ENCODE measurements at places on chromosomes 13 and 19.
A peak's percentile ranks its signal among the peaks of the same experiment; 100 is the strongest.

GRCh38 chr19:31617010-31617585 is 267.9 kb upstream of the TSHZ3 start:
- no peak for DNase-seq

- peak; percentile 46 for DNase-seq
These were observed 209.1 kb upstream of the STARD13 start for GRCh38 chr13:33494596-33495204.

DNA sequence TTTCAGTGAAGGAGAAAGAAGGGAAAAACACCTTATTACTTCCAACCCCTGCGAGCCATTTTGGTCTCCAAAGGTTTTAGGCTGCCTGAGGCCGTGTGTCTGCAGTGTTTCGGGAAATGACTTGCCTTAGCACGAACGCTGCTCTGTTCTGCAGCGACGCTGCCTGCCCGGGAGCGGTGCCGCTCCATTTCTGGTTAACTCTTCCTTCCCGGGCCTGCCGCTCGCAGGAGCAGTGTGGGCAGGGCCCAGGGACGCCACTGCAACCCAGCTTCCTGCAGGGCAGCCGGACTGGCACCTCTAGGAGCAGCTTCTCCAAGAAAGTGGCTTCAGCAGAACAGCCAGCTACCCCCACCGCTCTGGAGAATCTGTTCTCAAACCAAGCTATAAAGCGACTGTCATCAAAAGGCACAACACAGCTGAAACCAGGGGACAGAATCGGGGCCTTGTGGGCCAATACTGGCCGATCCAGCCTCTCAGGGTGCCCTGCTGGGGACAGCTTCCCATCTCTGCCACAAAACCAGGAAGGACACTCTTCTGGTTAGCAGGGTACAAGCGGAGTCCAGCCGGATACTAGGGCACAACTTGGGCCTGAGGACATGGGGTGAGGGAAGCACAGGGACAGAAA is 72.2 kb downstream of the KCTD15 start:
- DNase-seq, result no peak

- no peak for DNase-seq
These were observed 221.3 kb downstream of the NHLRC3 start for GRCh38 chr13:39259371-39260140.

DNA sequence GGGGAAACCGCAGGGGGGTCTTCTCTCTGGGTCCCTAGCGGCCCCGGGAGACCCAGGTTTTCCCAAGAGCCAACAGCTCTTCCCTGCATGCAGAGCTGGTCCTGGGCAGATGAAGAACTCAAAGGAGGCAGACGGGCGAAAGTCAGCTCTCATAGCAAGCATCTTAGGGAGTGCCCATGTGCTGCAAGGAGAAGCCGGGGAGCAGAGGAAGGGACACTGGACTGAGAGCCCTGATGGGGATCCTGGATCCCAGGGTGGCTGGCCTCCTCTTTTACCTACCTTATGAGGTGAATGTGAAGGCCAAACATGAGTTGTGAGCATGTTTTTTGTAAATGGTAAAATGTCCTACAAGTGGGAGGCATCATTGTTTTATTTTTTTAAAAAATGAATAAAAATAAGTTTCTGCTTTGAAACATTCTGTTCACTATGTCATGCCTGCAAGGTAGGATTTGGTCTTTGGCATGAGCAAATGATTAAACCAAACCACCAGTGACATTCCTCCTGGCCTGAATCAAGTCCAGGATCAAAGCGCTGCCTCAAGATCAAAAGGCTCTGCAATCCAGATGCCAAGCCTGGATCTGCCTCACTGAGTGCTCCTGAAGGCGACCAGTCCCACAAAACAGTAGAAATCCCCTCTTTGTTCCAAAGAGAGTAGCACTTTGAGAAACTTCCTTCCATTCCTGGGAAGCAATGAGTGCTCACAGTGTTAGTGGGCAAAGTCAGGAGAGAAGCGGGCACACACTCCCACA is 92.2 kb upstream of the SERP2 start:
- no peak for DNase-seq

DNA sequence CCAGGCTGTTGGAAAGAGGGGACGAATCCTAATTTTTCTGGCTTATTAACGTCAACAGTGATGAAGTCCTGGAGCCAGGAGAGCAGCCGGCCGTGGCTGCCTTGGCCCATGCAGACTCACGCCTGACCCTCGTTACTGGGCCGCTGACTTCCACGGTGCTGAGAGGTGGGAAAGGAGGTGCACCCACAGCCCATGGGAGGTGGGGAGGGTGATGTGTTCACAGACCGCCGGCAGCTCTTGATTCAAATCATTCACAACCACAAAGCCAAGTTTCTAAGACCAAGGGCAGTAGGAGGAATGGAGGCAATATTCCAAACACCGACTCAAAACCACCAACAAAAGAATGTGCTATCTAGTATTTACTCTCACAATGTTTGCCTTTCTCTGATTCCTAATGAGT is 24.3 kb downstream of the COL4A2 start:
- DNase-seq, result no peak

DNA sequence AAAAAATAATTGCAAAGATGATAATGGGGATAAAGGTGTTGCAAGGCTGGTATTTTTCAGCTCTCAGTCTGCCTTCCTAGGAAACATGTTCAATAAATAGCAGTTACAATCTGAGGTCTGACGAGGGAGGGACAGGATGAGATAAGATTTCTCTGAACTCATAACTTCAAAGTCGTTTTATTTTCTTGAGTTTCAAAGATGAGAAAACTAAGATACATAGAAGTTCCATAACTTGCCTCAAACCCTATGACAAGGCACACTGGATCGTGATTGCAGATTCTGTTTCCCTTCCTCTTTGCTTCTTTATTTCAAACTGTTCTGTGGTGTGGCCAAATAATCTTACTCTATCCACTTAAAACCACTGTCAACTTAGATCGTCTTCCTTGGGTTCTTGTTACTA is 327.2 kb downstream of the GPC5 start:
- DNase-seq, result no peak

GRCh38 chr13:36997716-36998427 is 1.3 kb downstream of the ALG5 start:
- DNase-seq, result no peak

GRCh38 chr19:45878043-45878794 is 7.7 kb downstream of the IRF2BP1 start:
- no peak for DNase-seq

DNA sequence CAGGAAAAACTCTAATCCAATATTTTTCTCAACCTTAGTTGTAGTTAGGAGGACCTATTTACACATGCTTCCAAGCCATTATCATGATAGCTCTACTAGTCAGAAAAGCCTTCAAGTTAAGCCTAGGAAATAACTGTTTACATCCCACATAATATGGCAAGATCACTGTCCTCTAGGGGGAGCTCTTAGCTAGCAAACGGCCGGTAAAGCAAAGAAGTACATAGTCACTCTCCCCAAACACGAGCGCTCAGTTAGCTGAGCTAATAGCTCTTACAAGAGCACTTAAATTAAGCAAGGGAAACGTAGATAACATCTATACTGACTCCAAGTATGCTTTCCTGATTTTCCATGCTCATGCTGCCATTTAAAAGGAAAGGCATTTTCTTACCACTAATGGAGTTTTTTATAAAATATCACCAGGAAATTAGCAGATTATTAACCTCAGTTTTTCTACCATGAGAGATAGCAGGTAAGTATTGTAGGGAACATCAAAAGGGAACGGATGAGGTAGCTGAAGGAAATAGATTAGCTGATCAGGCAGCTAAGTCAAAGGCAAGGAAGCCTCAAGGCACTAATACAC is 100.6 kb upstream of the PABPC3 start:
- peak; percentile 20 for DNase-seq

DNA sequence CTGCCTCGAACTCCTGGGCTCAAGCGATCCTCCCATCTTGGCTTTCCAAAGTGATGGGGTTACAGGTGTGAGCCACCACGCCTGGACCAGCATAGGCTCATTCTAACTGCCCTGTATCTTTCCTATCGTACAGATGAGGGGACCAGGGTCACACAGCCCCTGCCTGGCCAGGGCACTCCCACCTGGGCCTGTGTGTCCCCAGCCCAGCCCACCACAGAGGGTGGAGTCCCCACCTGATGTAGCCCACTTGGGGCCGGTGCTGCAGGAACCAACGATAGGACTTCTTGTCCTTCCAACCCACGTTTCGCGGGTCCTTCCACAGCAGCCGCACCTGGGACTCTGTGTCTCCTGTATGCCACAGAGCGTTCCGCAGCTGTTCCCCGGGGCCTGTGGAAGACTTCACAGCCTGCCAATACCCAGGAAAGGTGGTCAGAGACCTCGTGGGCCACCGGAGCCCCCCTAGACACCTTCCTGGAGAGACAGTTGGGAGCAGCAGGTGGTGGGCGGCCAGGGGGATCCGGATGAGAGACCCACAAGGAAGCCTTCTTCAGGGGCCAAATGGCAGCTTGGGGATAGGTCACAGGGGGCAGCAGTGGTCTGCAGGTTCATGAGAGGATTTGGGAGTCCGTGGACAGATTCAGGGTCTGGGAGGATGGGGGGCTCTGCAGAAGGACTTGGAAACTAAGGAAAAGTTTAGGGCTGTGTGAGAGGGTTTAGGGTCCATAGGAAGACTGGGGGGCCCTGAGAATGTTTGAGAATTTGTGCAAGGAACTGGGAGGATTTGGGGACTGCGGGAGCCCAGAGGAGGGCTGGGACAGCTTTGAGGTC is 6.9 kb downstream of the COMP start:
- no peak for DNase-seq

- DNase-seq, result no peak
These were observed 24.7 kb upstream of the ZC3H13 start for GRCh38 chr13:46077265-46077664.

- DNase-seq, result no peak
These were observed 55.4 kb downstream of the KDM4B start for GRCh38 chr19:5024282-5024681.

- DNase-seq, result peak; percentile 12
These were observed 2.4 kb upstream of the NTN5 start for GRCh38 chr19:48674921-48675824.

DNA sequence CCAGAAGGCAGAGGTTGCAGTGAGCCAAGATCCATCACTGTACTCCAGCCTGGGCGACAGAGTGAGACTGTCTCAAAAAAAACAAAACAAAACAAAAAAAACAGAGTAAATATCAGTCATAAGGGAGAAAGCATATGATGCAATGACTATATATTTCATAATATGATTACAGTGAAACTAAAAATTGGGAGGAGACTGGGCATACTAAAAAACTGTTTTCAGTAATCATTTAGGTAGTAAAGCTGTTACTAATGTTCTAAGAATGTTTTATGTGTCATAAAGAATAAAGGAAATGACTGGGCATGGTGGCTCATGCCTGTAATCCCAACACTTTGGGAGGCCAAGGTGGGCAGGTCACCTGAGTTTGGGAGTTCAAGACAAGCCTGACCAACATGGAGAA is 15.9 kb downstream of the ZNF573 start:
- DNase-seq, result no peak

DNA sequence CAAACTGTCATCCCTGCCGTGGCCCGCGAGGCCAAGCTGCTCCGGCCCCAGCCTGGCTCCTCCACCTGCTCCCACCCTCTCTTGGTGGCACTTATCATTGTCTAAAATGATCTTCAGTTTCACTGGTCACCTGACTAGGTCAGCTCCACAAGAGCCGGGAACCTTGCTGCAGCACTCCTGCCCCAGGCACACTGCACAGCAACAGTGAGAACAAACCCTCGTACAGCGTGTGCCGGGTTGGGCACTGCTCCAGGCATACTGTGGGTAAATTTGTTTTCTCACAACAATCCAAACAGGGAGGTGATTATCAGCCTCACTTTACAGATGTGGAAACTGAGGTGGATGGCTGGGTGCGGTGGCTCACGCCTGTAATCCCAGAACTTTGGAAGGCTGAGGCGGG is 8.9 kb downstream of the DEDD2 start:
- DNase-seq, result no peak

GRCh38 chr19:459724-460511 is 915 bp downstream of the SHC2 start:
- no peak for DNase-seq

DNA sequence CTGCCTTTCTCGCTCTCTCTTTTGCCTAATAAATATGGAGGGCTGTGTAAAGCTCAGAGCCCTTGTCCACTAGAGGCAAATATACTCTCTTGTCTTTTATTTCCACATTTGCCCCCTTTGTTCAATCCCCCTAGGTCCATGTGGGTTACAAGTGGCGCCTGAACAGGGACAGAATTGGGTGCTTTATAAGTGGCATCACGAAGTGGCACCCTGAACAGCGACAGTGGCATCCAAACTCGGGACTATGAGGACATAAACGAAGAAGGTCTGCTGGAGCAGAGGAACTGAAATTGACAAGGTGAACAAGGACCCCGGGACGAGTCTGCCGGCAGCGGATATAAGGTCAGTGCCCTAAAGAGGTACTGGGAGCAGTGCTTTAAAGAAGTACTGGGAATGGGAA is 4.3 kb upstream of the ZNF610 start:
- DNase-seq, result no peak

DNA sequence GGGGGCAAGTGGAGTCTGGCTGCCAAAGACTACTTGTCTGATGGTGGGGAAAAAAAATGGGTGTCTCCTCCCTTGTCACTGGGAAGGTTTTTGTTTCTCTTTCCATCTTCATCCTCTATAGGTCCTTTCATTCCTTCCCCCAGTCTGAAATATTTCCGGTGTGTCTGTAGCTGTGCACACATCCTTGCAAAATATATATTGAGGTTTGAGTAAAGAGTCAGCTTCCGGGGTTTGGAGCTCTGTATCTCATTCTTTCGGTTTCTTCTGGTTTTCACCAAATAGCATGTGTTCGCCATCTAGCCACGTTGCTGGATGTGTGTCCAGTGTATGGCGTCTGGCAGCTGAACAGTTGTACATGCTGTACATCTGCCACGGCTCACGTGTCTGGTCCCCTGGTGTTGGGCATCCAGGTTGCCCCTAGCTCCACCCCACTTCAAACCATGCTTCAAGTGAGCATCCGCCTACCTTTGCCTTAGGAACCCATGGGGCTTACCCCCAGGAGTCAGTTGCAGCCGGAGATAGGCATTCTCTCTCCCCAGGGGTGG is 142.2 kb downstream of the SIPA1L3 start:
- peak; percentile 37 for DNase-seq

GRCh38 chr13:85509512-85509911 is 289.7 kb downstream of the SLITRK6 start:
- DNase-seq, result no peak

DNA sequence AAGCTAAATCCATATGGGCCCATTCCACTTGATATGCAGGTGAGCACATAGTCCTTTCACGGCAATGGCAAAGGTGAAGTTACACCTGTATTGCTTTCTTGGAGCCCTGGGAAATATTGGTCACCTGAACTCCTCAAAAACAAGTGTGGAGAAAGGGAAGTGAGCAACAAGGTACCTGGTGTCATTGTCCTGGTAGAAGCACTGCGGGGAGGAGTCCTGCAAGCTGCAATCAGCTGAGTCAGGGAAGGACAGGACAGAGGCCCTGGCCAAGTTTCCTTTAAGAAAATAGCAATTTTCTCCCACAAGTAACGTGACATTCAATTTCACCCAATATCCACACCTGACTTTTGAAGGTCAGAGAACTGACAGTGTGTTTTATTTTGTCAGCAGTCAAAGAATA is 389.1 kb downstream of the IRS2 start:
- no peak for DNase-seq

GRCh38 chr13:110444226-110444653 is 117.3 kb downstream of the RAB20 start:
- no peak for DNase-seq
